Left kidney (tissue), 8 donors: ENCODE measurements at places on chromosomes 12 and 14.
A peak's percentile ranks its signal among the peaks of the same experiment; 100 is the strongest.

DNA sequence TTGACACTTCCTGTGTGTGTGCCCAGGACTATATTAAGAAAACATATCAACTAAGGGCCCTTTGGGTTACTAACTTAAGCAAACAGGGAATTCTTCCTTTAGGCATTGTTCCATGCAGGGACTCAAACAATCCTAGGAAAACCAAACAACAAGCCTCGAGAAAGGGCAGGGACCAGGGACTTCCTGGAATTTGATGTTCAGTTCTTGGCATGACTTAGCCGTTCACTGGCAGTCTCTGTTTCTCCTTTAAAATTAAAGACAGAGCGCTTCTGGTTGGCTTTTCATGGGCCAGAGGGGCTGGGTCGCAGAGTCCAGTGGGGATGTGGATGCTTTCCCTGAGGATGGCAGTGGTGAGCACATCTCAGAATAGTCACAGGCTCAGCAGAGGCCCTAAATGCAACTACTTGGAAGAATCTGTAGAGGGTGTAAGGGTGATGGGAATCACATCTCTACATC, 35.2 kb downstream of the RNFT2 start:
- DNase-seq, result no peak

DNA sequence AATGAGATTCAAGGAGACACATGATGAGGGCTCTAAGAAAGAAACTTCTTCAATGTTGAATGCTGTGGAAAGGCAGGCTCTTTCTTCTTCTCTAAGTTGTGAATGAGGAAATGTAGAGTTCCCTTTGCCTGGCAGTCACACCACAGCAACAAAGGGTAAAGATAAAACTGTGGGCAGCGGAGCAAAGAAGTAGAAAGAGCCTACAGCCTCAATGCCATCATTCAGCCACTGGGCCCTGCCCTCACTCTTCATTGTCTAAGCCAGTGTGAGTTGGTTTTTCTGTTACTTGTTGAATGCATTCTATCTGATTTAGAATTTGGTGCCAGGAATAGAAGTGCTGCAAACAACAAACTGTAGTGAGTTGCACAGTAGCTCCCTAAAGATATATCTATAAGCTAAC, 12.2 kb downstream of the SDR9C7 start:
- no peak for DNase-seq

- DNase-seq, result no peak
Observed at GRCh38 chr14:33377596-33378390, 439.1 kb downstream of the NPAS3 start.

GRCh38 chr12:125014526-125014925, 21.1 kb downstream of the BRI3BP start:
- no peak for DNase-seq

- DNase-seq, result peak; percentile 90
Observed at GRCh38 chr12:52879394-52880351, 25.2 kb downstream of the KRT8 start.
